ENCODE measurements at places on chromosomes 1 and 21.
A peak's percentile ranks its signal among the peaks of the same experiment; 100 is the strongest.

DNA sequence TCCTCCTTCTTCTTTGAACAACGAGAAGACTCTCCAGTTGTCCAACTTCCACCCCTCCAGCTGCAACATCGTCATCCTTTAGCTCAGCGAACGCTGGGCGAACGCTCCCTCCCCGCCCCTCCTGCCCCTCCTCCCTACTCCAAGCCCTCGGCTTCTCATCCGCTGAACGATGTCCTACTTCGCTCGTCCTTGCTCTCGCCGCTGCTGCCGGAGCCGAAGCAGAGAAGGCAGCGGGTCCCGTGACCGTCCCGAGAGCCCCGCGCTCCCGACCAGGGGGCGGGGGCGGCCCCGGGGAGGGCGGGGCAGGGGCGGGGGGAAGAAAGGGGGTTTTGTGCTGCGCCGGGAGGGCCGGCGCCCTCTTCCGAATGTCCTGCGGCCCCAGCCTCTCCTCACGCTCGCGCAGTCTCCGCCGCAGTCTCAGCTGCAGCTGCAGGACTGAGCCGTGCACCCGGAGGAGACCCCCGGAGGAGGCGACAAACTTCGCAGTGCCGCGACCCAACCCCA lies at the start of gene BCAN:
Gene BCAN (plus strand): TSS at position 357 of the 504 bp plus-strand sequence. CDS start 3,938 bp downstream, outside the sequence.
- no peak for DNase-seq

DNA sequence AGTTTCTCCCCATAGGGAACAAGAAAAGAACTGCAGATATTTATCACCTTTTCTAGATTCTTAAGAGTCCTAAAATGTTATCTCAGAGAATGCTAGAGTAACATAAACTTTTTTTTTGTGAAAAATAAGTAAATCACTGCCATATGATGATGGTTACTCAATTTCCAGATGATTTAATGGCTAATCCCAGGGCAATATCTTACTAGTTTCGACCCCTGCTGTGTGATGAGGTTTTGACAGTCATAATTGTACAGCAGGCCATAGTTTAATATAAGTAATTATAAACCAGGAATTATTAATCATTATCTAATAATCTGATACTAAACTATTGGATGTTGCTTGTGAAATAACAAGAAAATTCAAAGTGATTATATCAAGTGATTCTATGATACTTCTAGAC lies 210.6 kb downstream of the HLX start:
- no peak for DNase-seq

GRCh38 chr1:17759114-17759513 lies 4.0 kb downstream of the ACTL8 start:
- DNase-seq, result no peak

DNA sequence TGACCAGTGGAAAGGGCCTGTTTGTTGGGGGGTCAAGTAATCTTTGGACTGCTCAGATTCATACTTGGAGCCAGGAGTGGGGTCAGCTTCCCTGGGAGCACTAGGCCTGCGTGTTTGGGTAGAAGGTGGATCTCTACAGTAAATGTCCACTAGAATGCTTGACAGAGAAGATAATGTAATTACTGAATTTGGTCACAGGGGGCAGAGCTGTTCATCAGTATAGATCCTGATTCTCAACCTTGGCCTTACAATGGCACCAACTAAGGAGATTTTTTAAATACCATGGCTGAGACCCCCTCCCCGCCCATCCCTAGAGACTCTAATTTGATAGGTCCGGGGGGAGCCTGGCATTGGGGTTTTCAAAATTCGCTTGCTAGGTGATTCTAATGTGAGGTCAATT lies 217.5 kb upstream of the PLXNA2 start:
- no peak for DNase-seq

GRCh38 chr1:14412235-14412634 lies 186.2 kb upstream of the KAZN start:
- DNase-seq, result no peak

- no peak for DNase-seq
Observed at GRCh38 chr21:30245061-30245460, 29.2 kb upstream of the CLDN8 start.

DNA sequence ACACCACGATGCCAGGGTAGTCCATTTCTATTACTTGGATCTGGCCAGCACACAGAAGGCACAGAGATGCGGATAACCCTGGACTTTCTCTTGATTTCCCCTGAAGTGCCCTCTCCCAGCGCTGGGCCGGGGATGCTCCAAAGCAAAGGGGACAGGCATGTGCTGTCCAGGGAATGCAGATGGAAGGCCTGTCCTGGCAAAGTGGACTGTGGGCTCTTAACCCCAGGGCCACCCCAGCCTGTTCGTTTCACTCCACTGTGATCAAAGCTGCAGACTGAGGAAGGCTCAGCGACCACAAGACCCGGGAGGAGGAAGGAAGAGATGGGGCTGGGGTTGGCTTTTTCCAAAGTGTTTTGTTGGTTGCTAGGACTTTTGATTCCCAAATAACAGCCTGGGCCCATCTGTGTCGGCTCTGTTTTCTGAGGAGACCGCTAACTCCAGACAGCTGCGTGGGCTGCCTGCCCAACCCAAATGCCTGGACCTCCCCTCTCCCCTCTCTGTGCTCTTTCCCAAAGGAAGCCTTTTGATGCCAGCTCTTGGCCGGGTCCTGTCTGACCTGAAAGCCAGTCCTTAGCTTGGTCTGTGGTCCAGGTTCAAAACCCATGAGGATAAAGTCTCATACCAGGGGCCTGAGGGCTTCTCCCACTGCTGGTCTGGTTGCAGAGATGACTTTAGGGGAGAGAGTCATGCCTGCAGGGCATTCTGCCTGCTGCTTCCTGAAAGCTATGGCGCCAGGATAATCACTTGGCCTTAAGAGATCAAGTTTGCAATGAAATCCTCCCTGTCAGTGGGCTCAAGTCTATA lies 119.6 kb upstream of the CD34 start:
- no peak for DNase-seq

DNA sequence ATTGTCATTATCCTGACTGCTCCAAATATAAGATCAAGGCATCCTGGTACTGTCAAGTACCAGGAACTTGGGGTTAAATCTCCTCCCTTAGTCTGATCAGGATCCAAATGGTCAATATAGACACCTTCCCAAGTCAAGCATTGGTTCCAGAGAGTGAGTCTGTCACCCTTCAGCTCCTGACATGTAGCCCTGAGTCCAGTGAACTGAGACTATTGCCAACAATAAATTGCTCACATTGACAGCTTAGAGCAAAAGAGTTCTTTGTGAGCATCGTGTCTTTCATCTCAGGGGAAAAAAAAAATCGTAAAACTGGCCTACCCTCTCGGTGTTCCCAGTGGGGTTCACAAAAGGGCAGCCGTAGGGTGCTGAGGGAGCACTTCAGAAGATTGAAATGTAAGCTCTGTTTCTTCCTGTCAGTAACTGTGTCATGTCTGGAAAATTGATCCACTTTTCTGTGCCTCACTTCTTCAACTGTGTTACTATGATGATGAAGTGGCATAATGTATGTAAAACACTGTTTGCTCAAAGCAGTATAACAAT lies 228.5 kb downstream of the KCNH1 start:
- DNase-seq, result no peak

GRCh38 chr1:39907528-39908453 lies 6.1 kb upstream of the MYCL start:
- no peak for DNase-seq

DNA sequence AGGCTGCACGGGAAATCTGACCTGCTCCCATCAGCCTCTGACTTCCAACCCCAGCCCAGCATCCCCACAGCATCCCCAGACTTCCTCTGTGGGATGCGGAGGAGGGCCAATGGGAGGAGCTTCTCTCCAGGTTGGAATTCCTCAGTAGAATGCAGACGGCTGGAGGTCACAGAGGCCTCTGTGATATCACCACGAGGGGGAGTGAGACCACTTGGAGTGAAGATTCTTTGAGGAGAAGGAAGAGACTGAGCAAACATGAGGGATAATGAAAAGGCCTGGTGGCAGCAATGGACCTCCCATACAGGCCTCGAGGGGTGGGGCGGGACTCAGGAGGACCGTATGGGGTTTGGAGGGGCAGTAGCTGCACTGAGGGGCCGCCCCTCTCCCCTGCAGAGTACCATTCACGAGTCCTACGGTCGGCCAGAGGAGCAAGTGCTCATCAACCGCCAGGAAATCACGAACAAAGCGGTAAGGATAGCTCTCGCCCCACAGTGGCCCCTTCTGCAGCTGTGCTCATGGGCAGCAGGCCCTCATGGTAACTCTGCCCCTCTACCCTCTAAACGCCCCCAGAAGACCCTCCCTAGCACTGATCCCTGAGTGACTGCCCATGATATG lies at the start of gene CATSPER4:
Gene CATSPER4 (plus strand): TSS at position 230 of the 615 bp plus-strand sequence. CDS start 26 bp downstream, at position 256.
- no peak for DNase-seq

- DNase-seq, result no peak
Observed at GRCh38 chr1:110420874-110421793, 13.6 kb upstream of the LAMTOR5 start.

DNA sequence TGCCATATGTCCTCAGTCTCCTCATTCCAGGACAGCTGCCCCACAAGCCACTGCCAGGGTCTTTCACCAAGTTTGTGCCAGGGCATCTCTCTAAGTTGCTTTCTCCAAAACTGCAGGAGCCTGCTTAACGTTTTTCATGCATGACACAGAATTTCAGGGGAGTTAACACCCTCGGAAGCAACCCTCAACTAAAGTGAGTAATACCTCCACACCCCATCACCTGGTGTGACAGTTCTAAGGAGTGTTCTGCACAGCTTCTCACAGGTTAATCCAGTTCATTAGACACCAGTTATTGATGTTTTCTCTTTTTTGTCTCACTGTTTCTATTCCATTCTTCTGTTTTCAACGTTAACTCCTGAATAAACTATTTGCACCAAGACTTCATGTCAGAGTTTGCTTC lies 115.0 kb downstream of the BACH1 start:
- no peak for DNase-seq

GRCh38 chr1:150626150-150626549 lies 3.3 kb downstream of the ENSA start:
- no peak for DNase-seq

DNA sequence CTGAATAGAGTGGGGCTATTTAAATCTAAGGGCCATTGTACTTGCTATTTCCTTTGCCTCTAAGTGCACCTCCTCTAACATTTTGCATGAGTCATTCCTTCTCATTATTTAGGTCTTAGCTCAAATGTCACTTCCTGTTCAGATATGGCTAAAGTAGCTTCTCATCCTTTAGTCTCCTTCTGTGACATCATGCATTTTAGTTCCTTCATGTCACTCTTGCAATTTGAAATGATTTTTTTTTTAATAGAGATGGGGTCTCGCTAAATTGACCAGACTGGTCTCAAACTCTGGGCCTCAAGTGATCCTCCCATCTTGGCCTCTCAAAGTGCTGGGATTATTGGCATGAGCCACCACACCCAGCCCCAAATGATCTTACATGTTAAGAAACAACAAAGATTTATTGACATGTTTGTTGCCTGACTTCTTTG lies 6.6 kb downstream of the TBX19 start:
- no peak for DNase-seq

DNA sequence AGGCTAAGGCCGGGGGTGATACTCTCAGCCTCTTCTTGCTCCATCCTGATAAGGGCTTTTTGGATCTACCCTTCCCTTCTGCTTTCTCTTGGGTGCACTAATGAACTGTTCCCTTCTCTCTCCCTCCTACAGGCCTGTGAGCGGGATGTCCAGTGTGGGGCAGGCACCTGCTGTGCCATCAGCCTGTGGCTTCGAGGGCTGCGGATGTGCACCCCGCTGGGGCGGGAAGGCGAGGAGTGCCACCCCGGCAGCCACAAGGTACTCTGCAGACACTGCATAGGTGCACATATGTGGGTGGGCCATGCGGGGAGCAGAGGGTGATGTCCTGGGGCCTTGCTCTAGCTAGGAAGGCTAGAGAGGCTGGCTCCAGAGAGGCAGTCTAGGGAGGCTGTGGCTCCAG lies 2.9 kb downstream of the PROK1 start:
- no peak for DNase-seq

- DNase-seq, result no peak
Observed at GRCh38 chr21:45864436-45864835, 117.1 kb upstream of the COL6A1 start.

GRCh38 chr1:116585886-116586285 lies 15.1 kb upstream of the CD58 start:
- DNase-seq, result no peak

GRCh38 chr1:197844651-197845050 lies 57.8 kb upstream of the C1orf53 start:
- DNase-seq, result no peak

DNA sequence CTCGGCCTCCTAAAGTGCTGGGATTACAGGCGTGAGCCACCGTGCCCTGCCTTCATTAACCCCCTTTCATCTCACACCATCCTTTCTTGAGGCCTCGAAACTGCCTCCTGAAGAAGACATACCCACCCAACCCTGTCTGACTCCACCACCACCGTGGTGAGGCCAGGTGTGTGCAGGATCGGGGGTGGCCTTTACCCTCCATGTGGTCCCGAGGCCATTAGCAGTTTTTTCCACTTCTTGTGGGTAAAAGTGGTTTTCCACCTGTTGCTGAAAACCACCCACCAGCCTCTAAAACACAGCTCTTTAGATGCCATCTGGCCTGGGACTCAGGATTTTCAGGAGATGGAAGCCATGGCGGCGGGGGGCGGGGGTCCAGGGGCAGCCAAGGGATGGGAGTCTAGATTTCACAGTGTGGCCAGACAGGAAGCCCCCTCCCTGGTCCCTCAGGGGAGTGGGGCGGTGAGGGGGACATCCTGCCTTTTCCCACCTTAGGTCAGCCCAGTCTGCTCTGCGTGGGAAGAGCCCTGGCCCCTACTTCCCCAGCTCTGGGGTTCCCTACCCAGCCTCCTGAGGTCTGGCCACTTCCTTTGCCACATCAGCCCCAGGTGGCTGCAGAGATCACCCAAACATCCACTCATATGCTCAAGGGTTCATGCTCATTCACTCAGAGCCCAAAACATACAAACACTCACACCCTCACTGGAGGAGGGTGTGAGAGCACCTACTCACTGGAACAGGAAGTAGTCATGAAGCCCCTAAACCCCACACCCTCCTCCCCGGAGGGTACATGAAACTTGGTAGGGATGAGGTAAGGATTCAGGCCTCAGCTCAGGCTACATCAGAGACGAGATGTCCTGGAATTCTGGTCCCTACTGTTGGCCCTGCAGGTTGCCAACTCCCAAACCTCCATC lies 2.3 kb downstream of the FGR start:
- DNase-seq, result peak; percentile 51
